Spinal cord (tissue), 10 donors: ENCODE measurements at places on chromosomes 1 and 21. TPM values are rescaled to one million over a fixed set of nuclear protein-coding genes. Genes with fewer than 3 reads are reported as not detected.

CELA3A gene
- not detected for total RNA-seq

- peak; percentile 71 for DNase-seq
Measured at GRCh38 chr1:4655674-4656532, 1.5 kb downstream of the AJAP1 start.

DNA sequence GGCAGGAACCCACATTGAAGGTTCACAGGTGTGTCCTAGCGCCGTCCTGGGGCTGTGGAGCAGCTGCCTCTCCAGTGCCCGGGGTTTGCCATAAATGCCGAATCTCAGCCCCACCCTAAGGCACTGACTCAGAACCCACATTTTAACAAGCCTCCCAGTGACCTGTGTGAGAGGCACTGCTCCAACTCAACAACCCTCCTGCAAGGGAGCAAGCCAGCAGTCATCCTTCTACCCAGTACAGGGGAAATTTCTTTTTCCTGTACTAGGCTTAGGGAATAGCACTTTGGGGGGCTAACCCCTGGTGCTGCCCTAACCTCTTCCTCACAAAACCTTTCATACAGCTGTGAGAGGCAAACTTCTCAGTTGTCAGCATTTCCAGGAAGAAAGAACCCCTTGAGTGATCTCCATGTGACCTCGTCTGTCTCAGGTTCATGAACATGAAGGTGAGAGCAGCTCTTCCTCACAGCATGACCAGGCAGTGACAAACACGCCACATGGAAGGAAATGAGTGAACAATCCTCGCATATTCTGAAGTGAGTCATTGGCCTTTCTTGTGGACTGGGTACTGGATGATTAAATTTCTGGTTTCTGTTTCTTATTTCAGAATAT lies 11.4 kb upstream of the BCAR3 start:
- no peak for DNase-seq

- DNase-seq, result no peak
Measured at GRCh38 chr1:203017061-203017460, 9.2 kb upstream of the PPFIA4 start.

DNA sequence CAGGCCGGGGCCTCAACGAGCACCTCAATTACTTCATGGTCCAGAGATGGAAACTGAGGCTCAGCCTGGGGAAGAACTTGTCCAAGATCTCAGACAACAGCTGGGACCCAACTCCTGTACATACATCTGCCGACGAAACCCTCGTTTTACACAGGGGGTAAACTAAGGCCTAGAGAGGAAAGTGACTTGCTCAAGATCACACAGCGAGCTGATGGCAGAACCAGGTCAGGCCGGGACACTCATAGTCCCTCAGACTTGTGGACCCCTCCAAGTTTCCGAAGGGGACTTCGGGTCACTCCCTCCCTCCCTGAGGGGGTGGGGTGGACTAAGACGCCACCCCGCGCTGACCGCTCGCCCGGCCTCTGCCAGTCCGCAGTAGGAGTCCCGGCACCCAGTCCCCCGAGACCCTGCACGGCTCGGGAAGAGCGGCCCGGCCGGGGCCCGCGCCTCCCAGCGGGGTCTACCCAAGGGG lies 430 bp downstream of the WASF2 start:
- peak; percentile 43 for DNase-seq

- DNase-seq, result no peak
Measured at GRCh38 chr1:115308969-115309368, 29.1 kb downstream of the NGF start.

- no peak for DNase-seq
Measured at GRCh38 chr1:196861429-196861828, 26.4 kb upstream of the CFHR4 start.

DNA sequence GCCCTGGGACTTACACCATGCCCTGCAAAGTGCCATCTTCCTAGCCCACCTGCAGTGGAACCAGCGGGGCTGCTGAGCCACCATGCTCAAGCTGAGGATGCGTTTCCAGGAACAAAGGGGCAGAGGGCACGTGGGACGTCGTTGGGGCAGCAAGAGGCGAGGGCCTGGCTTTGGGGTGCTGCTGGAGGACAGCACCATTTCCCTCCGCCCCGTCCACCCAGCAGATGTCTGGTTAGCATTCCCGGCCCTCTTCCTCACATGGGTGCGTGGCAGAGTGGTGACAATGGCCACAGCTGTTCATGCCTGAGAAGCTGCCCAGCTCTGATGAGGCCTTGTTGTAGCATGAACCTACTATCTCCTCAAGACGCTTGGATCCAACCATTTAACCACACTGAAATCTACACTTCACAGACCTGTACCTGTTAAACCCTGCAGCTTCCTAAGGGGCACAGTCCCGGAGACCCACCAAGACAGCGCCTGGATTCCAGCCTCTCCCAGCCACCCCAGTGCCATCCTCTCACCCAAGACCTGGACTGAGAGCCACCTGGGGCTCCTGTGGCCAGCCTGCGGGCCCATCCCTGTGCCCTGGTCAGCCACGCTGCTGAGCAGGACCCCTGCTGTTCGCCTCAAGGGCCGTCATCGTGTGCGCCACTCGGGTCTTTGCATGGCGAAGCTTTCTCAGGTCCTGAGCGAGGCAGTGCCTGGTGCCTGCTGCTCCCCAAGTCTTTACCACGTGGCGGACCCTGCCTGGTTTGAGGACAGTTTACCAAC lies 33.2 kb downstream of the SLC45A1 start:
- DNase-seq, result no peak
